ENCODE measurements at places on chromosomes 7 and 10.

GRCh38 chr7:108007261-108007660 is 4.3 kb upstream of the LAMB1 start:
- DNase-seq: no peak

- DNase-seq: no peak
Observed at GRCh38 chr7:132276234-132276630, 300.0 kb downstream of the PLXNA4 start.

GRCh38 chr7:2631946-2632732 is at the start of gene TTYH3:
TTYH3 (plus strand) TSS chr7:2631986; CDS start chr7:2632156, 170 bp downstream.
- DNase-seq: no peak

DNA sequence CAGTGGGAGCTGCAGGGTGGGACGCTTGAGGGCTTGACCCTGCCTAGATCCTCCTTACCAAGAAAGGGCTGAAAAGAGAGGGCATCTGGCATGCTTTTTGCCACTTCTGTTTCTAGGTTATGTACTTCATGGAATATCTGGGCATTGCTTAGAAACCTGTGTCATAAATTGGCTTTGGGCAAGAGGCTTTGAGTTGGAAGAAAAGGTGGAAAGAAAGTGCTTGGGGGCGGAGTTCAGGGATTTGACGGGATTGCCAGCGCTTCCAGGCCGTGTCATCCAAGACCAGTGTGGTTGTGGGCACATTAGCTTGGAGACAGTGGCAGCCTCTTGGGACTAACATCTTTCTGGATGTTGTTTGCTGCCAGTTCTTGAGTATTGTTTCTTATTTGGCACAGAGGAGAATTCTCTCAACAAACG is 825 bp downstream of the ZNF862 start:
- DNase-seq: no peak

DNA sequence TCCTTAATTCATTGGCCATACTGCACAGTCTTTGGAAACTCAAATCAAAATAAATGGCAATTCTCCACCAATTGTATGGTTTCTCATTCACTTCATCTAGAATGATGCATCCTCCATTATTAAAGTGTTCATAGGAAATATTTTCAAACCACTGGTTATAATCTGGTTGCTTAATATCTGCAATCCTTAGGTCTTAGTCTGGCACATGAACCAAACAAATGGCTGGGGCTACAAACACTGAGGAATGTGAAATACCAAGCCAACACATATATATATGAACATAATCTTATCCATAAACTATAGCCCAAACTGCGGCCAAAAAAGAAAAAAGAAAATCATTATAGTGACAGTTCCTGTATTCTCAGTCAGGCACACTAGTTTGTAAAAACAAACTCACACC is 5.7 kb upstream of the MSS51 start:
- no peak for DNase-seq

DNA sequence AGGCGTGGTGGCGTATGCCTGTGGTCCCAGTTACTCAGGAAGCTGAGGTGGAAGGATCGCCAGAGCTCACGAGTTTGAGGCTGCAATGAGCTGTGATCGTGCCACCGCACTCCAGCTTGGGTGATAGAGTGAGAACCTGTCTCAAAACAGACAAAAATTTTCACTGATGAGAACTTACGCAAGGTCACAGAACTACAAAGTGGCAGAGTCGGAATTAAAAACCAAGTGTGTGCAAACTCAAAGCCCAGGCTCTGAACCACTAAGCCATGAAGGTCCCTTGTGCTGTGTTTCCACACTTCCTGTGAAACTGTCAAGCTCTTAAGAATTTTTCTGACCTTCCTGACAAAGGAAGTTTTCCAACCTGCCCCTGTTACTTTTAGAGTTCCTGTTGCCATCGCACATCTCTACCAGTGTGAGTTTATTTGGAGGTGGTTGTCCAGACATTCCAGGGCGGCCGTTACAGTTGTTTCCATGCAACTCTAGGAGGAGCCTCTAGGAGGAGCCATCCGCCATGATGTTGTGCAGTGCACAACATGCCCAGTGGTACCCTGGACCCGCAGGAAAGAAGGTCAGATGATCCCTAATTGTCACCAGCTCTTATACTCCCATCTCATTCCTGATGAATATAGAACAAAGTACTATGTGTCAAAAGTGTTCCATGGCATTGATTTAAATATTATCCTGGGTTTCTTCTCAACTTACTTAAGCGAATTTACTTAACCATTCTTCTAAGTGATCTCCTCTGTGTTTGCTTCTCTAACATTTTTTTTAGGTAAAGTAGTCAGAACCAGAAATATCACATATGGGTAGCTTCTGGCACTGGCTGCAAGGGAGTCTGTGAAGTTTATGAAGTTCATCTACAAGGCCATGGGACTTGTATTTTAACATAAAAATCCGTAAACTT is 49.0 kb upstream of the LYZL1 start:
- no peak for DNase-seq

DNA sequence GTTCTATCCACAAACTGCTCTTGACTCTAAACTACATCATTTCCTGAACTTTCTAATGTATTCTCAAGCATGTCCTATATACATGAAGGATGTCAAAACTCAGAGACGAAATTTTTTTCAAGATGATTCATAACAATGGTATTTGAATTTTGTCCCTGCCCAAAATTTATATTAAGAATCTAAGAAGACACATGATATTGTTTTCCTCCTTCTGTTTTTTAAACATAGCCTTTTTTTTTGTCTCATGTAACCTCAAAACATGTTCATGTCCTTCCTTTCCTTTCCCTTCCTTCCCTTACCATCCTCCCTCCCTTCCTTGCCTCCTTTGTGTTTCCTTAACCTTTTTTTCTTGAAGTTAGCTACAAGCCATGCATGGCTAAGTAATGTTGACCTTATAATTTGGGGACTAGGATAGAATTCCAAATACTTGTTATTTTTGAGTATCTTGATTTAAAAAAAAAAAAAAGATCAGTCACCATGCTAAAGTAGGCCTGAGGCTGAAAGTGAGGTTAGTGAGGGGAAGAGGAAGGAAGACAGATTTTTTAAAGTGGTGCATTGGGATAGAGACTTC is 163.0 kb downstream of the SUGCT start:
- no peak for DNase-seq

- no peak for DNase-seq
Observed at GRCh38 chr7:128757203-128757602, 18.0 kb downstream of the CALU start.

GRCh38 chr10:112159469-112159868 is 24.1 kb downstream of the GPAM start:
- no peak for DNase-seq

Data from activated CD4-positive, alpha-beta T cell treated with anti-CD3 and anti-CD28 coated beads, Interleukin-2, amount 50 U/mL, for 24 hours (primary cell).